ENCODE measurements at places on chromosomes 3 and 15.

DNA sequence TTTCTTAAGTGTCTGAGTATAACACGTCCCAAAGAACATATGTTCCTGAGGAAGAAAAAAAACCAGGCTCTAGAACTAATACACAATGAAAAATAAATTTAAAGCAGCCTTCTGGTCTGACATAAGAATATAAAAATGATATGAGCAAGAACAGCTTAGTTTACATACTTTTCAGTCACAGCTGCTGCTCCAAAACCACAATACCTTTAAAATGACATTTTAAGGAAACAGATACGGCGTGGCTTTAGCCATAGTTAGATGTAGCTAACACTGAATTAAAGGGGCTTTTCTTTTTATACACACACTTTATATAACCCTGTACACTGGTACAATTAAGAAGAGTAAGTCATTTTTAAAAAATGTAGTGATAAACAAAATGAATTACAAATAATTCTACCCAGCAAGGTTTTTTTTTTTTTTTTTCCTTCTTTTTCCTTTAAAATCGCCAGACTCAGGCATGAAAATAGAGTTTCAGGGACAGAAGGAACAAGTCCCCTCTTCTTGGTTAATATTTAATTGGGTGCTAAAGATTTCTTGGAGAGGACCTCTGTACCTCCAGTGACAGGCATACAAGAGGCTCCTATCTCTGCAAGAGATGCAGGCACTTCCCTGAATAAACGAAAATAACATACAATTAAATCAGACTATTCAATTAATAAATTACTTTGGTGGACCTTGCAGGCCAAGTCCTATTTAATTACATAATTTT lies 265.6 kb downstream of the FOXP1 start:
- DNase-seq: no peak

DNA sequence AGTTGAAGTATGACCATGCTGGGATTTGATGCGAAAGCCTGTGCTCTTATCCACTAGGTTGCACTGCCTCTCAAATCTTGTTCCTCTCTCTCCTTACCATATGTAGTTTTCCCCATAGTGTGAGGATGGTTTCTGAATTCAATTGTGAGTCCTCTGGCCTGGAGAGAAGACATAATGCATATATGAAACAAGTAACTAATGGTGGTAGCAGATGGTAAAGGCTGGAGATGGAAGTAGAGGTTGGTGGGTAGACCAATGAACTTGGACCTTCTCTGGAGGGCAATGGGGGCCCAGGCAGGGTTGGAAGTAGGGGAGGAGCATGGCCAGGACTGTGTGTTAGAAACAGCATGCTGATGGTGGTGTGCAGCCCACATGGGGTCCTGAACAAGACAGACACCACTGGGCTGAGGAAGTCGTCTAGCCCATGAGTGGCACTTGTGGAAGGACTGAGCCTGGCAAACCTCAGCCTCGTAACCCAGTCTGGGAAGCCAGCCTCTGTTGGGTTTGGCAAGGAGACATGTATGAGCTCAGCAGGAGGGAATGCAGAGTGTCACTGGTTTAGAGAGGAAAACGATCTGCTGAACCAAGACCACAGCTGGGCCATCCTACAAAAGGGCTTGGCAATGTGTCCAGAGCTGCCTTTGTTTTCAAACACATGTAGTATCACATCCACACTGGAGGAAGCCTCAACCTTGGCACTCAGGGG lies 18.5 kb upstream of the LMCD1 start:
- DNase-seq: peak; percentile 70

- no peak for DNase-seq
Measured at GRCh38 chr3:31268868-31269267, 263.9 kb upstream of the STT3B start.

- DNase-seq: no peak
Measured at GRCh38 chr3:58581328-58582091, 4.3 kb upstream of the FAM107A start.

- DNase-seq: no peak
Measured at GRCh38 chr3:139301183-139301582, 42.6 kb upstream of the MRPS22 start.

- DNase-seq: no peak
Measured at GRCh38 chr15:74207652-74208440, 5.3 kb upstream of the STRA6 start.

DNA sequence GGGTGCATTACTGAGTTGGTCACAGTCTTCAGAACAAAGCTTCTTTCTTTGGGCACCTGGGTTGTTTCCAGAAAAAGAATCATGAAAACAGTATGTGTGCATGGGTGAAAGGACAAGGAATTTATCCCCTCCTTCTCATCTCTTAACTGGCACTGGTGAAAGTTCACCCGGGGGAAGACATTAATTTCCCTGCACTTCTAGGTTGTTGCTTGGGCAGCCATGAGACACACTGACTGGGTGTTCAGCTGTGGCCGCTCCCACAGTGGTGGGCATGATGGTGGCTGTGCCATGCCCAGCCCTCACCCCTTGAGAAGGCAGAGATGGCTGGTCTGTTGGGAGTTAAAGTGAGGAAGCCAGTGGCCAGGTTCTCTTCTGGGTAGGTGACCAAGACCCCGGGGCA lies 16.6 kb upstream of the KY start:
- DNase-seq: no peak

- no peak for DNase-seq
Measured at GRCh38 chr3:108806316-108806715, 16.3 kb upstream of the TRAT1 start.

- no peak for DNase-seq
Measured at GRCh38 chr3:16332904-16333426, 68.0 kb downstream of the OXNAD1 start.

GRCh38 chr15:81516461-81516860 lies 142.4 kb upstream of the TMC3 start:
- DNase-seq: no peak

DNA sequence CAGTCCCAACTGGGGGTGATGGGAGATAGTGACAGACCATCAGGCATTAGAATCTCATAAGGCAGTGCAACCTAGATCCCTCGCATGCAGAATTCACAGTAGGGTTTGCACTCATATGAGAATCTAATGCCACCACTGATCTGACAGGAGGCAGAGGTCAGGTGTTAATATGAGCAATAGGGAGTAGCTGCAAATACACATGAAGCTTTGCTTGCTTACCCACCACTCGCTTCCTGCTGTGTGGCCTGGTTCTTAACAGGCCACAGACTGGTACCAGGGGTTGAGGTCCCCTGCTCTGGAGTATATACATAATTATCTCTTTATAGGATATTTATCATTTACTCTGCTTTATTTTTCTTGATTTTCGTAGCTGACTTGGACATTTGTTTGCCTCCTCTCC lies 36.0 kb upstream of the ZMAT3 start:
- no peak for DNase-seq

GRCh38 chr3:74801924-74802323 lies 187.5 kb upstream of the CNTN3 start:
- no peak for DNase-seq

GRCh38 chr15:86016750-86017149 lies 62.9 kb upstream of the AGBL1 start:
- DNase-seq: no peak

GRCh38 chr15:91473894-91474545 lies 374.0 kb downstream of the SV2B start:
- no peak for DNase-seq

DNA sequence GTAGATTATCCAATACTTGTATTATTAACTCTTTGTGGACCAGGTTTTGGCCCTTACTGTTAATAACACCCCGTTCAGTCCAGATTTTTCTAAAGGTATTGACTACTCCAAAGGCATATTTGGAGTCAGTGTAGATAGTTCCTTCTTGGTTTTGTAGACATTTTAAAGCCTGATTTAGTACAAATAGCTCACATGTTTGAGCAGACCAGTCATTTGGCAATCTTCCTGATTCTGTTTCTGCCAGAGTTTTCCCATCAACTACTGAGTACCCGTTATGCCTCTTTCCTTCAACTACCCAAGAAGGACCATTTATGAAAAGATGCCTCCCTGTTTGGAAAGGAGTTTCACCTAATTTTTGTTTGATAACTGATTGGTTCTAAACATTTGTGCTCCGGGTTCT lies 82.0 kb downstream of the CHCHD4 start:
- no peak for DNase-seq

DNA sequence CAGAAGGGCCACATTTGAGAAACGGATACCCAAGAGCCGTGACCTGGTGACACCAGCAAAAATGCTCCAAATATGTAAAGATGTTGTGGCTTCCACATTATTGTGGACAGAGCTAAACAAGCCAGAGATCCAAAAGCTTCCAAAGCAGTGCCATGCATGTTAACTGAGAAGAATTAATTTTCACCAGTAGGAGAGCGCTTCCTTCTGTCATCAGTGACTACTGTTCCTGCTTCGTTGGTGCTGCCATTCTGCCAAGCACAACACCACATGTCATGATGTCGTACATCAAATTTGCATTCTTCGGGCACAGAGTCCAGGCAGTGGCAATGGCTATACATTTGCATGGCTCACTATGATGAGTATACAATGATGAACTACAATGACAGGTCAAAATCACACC lies 19.1 kb upstream of the CHST2 start:
- DNase-seq: no peak

- no peak for DNase-seq
Measured at GRCh38 chr3:180048103-180048502, 11.4 kb upstream of the PEX5L start.

DNA sequence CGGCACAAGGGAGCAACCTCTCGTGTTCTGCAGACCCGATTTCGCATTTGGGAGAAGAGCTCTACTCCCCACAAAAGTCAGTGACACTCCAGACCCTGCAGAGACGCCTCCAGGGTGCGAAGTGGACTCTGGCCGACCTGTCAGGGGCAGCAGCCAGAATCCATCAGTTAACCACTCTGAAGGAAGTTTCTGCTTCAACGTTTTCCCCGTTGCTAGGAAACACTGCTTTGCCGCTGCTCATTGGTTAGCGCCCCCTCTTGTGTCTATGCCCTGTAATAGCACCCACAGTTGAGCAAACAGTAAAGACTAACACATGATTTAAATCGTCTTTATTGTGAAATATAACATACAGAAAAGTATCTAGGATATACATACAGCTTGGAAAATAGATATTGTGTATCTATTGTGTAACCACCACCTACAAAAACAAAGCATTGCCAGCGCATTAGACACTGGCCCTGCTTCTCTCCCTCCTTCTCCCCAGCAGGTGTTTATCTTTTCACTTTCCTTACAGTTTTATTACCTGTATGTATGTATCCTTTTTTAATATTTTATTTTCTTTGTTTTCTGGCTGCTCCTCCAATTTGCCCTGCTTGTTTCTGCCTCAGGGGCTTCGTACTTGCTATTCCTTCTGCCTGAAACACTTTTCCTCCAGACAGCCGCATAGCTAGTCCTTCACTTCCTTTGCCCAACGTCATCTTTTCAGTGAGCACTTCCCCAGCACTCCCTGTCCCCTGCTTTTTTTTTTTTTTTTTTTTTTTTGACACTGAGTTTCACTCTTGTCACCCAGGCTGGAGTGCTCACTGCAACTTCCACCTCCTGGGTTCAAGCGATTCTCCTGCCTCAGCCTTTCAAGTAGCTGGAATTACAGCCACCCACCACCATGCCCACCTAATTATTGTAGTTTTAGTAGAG lies 38.8 kb downstream of the TMEM40 start:
- DNase-seq: peak; percentile 67

- no peak for DNase-seq
Measured at GRCh38 chr15:23422099-23422945, 24.7 kb downstream of the GOLGA6L2 start.

DNA sequence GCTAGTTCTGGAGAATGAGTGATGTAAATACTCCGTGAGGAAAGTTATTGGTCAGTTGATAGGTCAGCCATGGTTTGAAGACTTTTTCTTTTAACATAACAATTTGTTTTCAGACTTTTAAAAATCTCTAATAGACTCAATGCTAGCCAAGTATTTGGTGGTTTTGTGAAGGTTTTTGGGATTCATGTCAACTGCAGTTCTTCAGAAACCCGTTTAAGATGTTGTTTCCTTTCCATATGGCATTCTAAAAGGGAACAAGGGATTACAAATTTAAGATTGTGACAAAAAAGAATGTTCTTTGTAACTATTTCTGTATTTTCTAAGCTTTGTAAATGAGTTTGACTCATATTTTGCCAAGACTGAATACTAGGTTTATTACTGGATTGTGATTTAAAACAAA lies 281.7 kb upstream of the COL8A1 start:
- no peak for DNase-seq

DNA sequence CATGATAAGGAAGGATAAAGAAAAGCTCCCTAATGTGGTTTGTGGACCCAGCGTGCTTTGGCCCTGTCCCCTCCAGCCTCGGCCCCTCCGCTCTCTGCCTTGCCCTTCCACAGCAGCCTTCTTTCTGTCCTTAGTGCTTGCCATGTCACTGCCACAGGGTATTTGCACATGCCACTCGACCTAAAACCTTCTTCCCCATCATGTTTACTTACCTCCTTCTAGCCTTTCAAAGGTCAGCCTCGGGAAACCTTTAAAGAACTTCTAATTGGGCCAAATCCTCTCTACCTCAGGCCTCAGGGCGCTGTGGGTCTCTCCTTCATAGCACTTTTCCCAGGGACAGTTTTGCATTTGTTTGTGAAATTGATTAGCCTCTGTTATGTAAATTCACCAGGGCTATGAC lies 73.0 kb downstream of the SCN11A start:
- no peak for DNase-seq

DNA sequence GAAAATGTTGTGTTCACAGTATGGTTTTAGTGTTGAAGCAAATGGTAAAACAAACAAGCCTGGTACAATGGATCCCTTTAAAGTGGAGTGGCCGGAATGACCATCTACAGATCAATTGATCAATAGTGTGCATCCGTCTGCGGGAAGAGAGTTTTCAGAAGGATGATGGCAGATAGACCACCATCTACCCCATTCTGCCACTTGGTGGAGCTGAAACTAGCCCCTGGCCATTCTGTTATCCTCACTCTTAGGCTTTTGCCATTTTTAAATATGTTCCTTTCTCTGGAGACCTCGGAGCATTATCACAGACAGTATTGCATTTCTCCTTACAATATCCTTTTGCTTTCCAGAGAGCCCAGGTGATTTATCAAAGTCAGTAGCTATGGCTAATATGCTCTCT lies 258.9 kb upstream of the CFAP20DC start:
- no peak for DNase-seq

- DNase-seq: no peak
Measured at GRCh38 chr3:177820683-177821316, 623.5 kb upstream of the TBL1XR1 start.

GRCh38 chr15:62469478-62469873 lies 304.4 kb upstream of the C2CD4B start:
- DNase-seq: no peak

DNA sequence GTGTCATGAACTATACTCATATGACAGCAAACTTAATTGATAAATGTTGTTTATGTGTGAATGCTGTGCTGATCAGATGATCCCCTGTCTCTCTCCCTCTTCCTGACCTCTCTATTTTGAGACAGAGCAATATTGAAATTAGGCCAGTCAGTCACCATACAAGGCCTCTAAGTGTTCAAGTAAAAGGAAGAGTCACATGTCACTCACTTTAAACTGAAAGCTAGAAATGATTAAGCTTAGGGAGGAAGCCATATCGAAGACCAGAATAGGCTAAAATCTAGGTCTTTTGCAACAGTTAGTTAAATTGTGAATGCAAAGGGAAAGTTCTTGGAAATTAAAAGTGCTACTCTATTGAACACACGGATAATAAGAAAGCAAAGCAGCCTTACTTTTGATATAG lies 498.6 kb downstream of the ZPLD1 start:
- no peak for DNase-seq

All from dorsolateral prefrontal cortex (tissue), 122 donors.